ENCODE measurements at places on chromosomes 7 and 10.

GRCh38 chr7:139875821-139876241, 46.8 kb downstream of the TBXAS1 start:
- no peak for DNase-seq

GRCh38 chr10:73168465-73168803, 515 bp downstream of the FAM149B1 start:
- DNase-seq, result no peak

- DNase-seq, result no peak
Measured at GRCh38 chr10:97124211-97124610, 61.5 kb downstream of the SLIT1 start.

GRCh38 chr7:83271212-83272099, 108.8 kb upstream of the PCLO start:
- no peak for DNase-seq

DNA sequence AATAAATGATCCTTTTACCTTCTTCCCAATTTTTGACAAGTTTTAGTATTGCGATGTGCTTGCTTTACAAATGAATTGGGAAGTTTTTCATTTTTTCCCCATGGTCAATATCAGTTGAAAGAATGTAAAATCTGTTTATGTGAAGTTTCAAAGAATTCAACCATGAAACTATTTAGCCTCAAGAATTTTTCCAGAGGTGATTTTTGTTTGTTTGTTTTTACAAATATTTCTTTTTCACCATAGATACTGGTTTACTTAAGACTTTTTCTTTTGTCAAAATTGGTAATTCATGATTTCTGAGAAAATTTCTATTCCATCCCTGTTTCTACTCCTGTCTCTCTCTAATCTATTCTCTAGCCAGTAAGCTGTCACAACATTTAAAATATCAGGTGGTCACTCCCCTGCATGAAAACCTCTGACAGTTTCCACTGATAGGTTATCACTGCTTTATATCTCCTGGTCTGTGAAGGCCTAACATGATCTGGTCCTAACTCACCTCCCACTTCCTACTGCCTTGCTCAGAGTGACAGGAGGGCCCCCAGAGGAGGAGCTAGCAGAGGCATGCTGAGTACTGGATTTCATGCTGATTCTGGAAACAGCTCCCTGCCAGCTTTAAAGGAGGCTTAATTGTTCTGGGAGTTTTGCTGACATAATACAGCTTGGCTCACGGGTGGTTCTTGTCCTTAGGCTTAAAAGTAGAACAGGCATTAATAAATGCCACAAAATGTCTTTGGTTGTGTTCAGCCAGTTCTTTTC, 7.6 kb upstream of the ARMS2 start:
- no peak for DNase-seq

GRCh38 chr10:76185471-76186301, 754.3 kb downstream of the LRMDA start:
- no peak for DNase-seq

GRCh38 chr7:15131661-15132060, 229.1 kb upstream of the DGKB start:
- no peak for DNase-seq

DNA sequence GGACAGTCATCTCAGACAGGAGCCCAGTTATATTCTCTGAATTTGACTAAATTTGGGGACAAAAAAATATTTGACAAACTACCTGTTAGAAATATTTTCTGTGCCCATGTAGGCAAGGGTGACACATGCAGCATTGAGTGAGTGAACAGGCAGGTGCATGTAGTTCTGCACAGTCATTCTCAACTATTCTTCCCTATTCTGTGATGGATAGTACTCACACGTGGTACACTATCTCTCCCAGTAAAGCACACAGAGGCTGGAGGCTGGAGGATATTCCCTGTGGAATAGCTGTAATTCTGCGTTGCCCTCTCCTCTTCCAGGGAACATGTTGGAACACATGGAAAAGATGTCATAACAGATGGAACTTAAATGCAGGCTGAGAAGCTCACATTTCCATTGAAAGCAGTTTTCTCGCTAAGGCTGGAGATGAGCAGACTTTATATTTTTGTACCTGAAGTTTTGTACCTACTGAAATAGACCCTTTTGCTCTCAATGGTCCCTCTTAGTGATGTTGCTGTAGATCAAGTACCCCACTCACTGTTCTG, 75.0 kb downstream of the GPR141 start:
- no peak for DNase-seq

GRCh38 chr10:71691405-71691804, 28.2 kb downstream of the C10orf105 start:
- DNase-seq, result no peak

- no peak for DNase-seq
Measured at GRCh38 chr7:117069379-117069778, 116.1 kb downstream of the ST7 start.

- DNase-seq, result no peak
Measured at GRCh38 chr7:98993024-98993897, 114.9 kb downstream of the TRRAP start.

DNA sequence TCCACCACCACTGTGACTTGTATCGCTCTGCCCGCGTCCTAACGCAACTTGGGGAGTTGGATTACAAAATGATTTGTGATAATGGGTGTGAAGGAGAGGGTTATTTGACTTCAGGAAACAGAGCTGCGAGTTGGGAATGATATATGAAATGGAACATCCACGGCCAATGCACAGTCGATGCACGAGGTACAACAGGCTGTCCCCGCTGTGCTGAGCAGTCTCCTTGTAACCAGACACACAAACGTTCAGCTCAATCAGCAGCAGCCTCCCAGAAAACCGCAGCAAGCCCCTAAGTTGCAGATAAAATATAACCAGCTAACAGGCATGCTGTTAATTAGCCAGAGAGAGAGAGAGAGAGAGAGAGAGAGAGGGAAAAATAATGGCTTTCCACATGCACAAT, 332.7 kb upstream of the MGMT start:
- DNase-seq, result no peak

GRCh38 chr10:132291826-132292225, 15.9 kb downstream of the STK32C start:
- DNase-seq, result no peak

Data from nucleus accumbens (tissue), 56 donors.